ENCODE measurements at places on chromosomes 11 and 22.

DNA sequence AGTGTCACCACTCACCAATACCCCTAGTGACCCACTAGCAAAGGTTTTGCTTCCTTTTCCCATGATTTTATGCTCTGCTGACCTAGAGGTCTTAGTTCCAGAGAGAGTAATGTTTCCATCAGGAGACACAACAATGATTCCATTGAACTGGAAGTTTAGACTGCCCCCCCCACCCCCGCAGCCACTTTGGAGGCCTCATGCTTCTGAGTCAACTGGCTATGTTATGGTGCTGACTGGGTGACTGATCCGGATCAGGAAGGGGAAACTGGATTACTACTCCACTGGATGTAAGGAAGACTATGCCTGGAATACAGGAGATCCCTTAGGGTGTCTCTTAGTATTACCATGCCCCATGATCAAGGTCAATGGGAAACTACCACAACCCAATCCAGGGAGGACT is 633.6 kb downstream of the OPCML start:
- DNase-seq, result no peak

GRCh38 chr11:128522055-128522942 is 65.1 kb downstream of the ETS1 start:
- DNase-seq, result peak; percentile 88

DNA sequence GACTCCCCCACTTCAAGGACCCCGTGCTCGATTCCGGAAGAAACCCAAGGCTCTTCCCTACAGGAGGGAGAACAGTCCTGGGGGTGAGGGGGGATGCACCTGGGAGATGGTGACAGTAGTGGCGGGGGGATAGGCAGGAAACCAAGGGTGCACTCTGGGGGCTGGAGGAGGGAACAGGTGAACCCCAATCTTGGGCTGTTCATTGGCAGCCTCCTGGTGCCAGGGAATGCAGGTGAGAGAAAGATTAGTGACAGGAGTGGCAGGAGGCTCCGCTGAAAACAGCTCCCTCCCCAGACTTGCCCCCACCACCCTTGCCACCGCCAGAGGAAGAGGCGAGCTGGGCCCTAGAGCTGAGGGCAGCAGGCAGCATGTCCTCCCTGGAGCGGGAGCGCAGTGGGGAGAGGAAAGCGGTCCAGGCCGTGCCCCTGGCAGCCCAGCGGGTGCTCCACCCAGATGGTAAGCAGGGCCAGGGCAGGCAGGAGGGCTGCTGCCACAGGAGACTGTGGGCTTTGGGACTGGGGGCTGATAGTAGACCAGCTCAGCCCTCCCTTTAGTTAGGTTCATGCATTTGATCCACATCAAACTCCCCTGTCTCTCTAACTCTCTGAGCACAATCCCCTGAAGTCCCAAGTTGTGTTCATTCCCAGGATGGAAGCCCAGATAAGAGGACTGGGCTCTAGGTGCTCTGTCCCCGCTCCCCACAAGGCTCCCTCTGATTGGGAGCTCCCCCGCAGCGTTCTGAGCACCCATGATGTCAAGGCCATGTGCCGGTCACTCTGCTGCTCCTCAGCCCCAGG is 14.5 kb downstream of the ROBO3 start:
- no peak for DNase-seq

GRCh38 chr11:36296884-36297543 is 926 bp downstream of the PRR5L start:
- DNase-seq, result no peak

GRCh38 chr11:18495271-18495670 is 31.5 kb downstream of the TSG101 start:
- DNase-seq, result no peak

DNA sequence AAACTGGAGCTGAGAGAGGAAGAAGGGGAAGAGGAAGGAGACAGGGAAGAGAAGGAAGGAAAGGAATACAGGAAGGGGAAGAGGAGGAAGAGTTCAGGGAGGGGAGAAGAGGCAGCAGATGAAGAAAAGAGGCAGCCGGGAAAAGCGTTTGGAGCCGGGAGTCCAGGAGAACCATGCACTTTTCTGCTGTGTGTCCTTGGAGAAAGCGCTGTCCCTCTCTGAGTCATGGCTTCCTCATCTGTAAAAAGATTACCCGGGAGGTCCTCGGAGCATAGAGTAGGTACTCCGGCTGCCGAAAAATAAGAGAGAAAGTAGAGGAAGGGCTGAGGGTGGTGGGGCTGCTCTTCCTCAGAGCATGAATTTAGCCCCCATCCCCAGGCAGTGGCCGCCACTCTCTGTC is 226.9 kb downstream of the MN1 start:
- no peak for DNase-seq

DNA sequence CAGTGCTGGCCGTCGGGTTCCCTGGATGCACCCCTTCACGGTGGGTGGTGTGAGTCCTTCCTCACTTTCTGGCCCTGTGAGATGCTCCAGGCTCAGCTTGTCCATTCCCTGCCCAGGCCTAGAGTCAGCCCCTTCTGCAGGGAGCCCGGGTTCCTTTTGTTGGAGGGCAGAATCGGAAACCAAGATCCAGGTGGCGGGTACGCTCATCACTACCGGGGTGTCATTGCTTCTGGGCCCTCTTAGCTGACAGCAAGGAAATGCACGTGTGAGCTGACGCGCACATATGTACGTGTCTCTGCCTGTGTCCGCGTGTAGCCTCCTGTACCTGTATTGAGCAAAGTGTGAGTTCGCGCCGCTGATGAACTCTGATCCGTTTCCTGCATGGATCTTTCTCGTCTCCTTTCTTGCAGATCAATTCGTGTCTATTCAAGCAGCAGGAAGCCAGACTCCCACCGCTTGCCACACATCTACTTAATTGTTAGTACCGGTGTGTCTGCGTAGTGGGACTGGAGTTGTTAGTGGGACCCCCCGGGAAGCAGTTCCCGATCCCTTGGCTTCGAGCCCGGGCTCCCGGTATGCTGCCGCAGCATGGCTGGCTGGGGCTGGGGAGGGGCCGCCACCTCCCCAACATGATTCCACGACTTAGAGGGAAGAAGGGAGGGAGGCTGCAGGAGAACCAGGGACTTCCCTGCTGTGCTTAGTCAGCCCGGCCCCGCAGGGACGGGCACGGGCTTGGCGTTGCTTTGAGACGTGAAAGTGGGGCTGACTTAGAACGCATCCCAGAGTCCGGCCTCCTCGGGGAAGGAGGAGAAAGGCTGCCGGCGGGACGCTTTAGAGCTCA is 35.9 kb upstream of the GRAMD4 start:
- no peak for DNase-seq

GRCh38 chr11:7347611-7348431 is 96.1 kb downstream of the SYT9 start:
- no peak for DNase-seq

GRCh38 chr11:96949464-96949863 is 559.7 kb downstream of the JRKL start:
- no peak for DNase-seq

DNA sequence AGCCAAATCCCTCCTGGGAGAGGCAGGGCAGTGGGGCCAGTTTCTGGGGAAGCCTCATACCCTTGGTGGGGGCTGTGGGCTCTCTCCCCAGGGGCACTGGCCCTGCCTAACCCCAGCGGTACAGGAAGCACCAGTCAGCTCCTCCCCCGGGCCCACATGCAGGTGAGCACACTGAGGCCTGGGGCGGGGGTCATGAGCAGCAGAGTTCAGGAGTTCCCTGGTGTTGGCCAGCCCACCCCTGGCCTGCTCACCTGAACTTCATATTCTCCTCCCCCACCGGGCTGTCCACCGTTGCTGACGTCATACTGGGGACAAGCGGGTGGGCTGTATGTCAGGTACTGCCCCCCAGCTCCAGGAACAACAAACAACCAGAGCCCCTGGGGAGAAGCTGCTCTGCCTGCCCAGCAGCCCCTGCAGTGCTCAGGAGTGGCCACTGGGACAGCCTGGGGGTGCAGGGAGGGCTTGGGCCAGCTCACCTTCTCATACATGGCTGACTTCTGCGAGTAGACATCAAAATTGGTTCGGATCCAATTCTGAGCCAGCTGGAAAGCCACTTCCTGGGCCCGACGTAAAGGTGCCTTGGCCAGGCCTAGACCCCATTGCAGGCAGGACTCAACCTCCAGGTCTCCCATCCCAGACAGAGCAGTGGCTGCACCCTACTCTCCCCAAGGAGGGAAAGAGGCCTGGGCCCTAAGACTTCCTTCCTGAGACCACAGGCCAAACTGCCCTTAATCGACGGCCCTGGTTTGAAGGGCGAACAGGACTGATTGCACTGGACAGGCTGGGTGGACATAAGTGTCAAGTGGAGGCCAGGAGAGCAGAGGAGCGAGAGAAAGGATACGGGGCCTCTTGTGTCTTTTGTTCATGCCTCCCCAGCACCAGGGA is 20.8 kb downstream of the TREH start:
- no peak for DNase-seq

DNA sequence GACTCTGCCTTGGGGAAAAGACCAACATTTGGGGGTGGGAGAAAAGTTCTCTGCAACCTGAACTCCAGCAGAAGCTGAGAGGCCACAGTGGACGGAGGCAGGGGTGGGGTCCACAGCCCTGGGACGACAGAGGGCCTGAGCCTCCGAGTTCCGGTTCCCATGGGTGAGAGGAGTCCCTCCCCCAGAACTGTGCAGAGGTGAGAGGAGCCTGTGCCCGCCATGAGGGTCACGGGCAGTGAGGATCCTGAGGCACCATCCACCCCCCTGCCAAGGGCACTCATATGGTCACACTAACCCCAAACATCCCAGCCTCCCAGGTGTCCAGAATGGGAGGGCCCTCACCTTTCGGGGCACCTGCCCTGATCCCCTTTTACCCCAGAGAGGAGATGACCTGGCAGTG is 30.5 kb downstream of the KIAA0930 start:
- no peak for DNase-seq

- no peak for DNase-seq
Measured at GRCh38 chr22:45892681-45893461, 84.1 kb downstream of the WNT7B start.

DNA sequence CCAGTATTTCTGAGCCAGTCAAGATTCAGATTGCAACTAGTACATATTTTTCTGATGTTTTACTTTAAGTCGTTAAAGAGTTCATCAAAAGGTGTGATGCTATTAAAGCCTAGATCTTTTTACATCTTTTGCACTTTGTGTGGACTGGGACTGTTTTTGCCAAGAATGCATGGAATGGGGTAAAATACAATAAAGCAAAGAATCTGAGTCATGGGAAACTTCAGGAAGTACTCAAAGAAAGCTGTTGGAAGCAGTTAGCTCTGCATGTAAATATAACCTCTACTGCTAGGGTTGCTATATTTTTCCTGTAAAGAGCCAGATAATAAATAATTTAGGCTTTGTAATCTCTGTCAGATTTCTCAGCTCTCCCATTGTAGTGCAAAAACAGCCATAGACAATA is 20.9 kb downstream of the ATXN10 start:
- DNase-seq, result no peak

GRCh38 chr11:93063086-93063485 is 93.6 kb downstream of the MTNR1B start:
- DNase-seq, result no peak

DNA sequence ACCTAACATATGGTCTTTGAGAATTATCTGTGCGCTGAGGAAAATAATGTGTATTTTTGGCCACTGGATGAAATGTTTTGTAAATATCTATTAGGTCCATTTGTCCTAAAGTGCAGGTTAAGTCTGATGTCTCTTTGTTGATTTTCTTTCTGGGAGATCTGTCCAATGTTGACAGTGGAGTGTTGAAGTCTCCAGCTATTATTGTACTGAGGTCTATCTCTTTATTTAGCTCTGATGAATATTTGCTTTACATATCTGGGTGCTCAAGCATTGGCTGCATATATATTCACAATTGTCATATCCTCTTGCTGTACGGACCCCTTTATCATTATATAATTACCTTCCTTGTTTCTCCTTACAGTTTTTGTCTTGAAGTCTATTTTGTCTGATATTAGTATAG is 833.8 kb downstream of the DLG2 start:
- DNase-seq, result no peak

DNA sequence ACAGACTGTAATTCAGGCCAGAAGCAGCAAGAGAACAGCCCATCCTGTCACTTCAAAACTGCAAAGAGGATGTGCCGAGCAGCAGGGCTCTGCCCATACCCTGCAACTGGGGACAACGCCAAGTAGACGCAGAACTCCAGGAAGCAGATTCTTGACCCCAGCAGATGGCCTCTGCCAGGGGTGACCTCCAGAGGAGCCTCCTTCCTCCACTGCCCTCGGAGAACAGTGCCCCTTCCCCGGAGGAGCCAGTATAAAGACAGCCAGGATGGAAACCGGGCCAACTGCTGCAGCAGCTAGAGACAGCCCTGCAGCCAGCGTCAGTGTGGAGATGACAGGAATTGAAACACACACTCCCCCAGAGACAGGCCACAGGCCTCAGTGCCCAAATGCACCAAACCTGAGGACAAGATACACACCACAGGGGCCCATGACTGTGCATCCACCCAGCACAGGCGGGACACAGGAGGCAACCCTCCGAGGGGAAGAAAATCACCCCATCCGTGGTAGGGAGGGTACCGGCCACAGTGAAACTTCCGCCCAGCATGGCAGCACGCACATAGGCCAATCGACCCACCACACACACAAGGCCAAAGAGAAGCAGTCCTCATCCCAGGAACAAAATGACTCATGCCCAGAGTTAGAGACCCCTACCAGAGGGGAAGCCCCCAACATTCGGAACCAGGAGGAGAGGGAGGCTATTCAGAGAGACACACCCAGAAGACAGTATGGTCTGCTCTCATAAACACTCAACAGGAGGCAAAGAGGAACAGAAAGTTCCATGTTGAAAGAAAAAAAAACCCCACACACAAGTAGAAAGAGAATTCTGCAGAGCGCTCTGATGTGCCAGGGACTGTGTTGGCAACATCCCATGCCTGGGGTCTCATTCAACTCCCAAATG is 5.6 kb downstream of the AHNAK start:
- no peak for DNase-seq

DNA sequence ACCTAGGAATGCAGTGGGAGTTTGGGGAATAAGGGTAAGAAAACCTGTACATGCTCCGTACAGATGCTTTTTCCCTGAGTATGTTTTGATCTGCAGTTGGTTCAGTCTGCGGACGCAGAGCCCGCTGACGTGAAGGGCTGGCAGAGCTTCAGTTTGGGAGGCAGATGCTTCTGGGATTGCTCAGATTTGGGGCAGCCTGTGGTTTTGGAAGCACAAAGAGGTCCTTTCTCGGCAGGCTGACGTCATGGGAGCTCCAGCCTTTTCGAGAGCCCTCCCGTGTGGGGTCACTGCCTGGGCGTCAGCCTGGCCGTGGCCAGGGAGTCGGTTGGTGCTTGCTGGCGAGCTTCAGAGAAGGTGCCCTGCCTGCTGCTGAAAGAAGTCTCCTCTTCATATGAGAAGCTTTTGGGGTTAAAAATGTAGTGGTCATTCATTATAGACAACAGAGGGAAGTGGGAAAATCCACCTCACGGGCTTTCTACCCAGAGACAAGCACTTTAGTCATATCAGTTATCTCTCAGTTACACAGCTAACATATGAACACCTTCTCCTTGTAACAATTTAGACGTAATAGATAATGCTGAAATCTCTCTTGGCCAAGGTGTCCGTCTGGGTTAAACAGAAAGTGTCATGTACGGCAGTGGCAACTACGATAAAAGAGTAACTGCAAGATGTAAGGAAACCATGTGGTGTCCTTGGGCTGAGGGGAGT is 26.8 kb downstream of the TPCN2 start:
- no peak for DNase-seq

Measured in T-cell (primary cell).